DMS79 (cell line): ENCODE measurements at places on chromosomes 16 and 17.

DNA sequence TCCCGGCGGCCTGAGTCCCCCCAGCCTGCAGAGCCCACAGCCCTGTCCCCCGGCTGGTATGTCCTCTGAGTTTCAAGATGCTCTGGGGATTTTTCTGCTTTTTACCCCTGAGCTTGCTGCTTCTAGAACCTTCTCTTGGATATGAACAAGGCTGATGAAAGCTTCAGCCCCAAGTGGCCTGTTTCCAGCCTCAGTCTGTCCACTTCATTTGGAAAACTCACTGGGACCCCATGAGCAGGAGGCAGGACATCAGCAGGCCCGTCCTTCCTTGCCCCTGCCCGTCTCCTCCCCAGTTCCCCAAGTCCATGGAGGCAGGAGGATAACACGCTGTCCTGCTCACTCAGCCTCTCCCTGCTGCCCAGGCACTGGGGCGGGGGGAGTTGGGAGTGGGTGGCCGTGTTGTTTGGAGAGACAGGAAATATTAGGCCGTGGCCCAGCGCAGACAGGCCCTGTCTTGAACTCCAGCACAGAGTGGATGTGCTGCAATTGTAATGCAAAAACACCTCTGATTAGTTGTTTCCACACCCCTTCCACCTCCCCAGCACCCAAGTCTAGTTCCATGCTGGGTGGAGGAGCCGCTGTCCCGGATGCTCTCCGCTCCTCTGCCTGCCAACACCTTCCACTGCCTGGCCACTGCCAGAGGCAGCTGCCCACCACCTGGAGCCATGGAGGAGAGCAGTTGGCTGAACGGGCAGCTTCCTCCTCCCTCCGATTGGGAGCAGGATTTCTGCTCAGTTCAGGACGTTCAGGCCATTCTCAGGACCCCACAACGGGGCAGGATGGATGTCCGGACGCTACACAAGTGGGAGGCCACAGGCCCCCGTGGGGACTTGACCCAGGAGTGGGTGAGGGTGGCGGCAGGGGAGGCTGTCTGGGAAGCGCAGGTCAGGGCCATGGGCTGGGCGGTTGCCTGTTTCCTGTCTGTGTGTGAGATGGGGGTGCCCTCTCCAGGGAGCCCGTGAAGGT is 216.9 kb upstream of the GSE1 start:
- no peak for DNase-seq

GRCh38 chr16:78504401-78504851 is 405.0 kb downstream of the WWOX start:
- no peak for DNase-seq

- no peak for DNase-seq
Observed at GRCh38 chr17:43011728-43012472, 5.3 kb downstream of the IFI35 start.

GRCh38 chr16:79188739-79189122 is 411.8 kb downstream of the MAF start:
- DNase-seq, result no peak

DNA sequence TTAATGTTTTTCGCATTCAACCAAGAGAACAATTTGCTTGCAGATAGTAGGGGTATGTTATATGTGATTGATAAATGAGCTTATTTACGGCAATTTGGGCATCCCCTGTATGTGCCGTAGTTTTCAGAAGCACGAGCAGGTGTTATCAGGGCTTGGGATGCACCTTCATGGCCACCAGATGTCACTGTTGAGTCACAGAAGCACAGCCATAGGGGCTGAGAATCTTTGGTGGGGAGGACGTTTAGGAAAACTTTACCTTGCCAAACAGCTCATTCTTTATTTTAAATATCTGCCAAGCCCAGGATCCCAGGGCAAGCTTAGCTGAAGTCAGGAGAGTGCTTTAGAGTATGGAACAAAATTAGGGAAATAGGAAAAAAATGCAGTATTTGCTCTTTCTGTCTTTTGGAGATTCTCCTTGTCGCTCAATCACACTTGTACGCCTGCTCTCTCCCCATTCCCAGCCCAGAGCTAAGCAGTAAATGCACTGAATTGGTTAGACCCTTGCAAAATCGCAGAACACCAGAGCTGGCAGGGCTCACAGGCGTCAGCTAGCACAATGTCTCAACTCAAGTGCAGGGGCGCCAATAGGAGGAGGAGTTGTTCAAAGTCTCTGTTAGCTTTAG is 93.6 kb upstream of the MPHOSPH6 start:
- no peak for DNase-seq

GRCh38 chr17:1067282-1067956 is 70.5 kb downstream of the TIMM22 start:
- DNase-seq, result no peak
